Esophagus muscularis mucosa (tissue), 4 donors: ENCODE measurements at places on chromosomes 12 and 14.

DNA sequence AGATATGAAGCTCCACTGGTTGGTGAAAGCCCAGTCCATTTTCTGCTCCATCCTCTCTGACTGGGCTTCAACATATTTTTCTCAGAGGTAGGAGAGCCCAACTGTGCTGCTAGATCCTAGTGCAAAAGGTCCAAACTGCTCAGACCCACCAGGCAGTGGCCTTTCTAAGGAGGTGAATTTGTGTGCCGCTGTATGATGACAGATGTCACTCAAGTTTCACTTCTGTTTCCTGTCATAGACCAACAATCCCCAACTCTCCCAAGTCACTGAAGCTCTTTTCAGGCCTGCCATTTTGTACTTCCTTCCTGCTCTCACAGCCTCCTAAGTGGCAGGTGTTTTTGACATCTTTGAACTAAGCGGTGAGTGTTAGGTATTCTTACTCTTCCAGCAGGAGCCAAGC, 16.4 kb upstream of the RNASE4 start:
- no peak for DNase-seq

DNA sequence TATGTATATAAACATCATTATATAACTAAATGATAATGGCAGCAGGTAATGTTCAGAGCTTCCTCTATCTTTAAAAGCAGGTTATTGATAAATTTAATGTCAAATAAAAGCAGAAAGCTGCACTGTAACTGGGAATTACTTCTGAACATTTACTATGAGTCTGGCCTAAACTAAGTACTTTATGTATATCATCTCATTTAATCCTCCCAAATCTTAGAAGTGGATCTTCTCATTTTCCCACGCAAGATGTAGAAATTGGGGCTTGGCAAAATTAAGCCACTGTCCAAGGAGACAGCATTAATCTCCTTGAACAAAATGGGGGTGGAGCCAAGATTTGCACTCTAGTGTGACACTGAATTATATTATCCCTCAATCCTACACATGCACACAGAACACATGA, 5.7 kb downstream of the NIN start:
- peak; percentile 26 for DNase-seq

GRCh38 chr14:103739466-103739792, 23.8 kb downstream of the ZFYVE21 start:
- no peak for DNase-seq

GRCh38 chr14:102255401-102256190, 49.4 kb downstream of the MOK start:
- DNase-seq, result no peak

GRCh38 chr14:77347751-77348150, 26.9 kb downstream of the GSTZ1 start:
- no peak for DNase-seq

GRCh38 chr12:129641926-129642325, 261.9 kb downstream of the TMEM132D start:
- DNase-seq, result no peak

DNA sequence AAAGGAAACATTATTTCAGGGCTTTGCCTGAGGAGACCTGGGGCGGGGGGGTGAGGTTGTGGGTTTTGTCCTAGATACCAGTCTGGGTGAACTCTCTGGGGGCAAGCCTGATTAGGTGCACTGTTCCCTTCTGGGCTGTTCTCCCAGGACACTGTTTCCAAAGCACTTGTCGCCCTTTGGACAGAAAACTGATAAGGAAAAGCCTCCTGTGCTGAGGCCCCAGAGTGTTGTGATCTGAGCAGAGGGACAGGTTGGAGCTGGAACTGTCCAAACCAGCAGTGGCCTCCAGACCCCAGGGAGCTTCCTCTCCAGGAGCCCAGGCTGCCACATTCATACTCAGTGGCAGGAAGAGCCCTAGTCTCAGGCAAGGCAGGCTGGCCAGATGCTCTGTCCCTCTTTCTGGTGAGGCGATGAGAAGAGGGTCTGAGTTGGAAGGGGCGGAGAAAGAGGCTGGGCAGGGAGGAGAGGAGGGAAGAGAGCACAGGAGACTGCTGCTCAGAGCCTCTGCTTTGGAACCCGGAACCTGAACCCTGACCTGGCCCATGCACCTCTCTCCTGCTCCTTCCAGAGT, 1.9 kb downstream of the GALNT16 start:
- DNase-seq, result no peak

DNA sequence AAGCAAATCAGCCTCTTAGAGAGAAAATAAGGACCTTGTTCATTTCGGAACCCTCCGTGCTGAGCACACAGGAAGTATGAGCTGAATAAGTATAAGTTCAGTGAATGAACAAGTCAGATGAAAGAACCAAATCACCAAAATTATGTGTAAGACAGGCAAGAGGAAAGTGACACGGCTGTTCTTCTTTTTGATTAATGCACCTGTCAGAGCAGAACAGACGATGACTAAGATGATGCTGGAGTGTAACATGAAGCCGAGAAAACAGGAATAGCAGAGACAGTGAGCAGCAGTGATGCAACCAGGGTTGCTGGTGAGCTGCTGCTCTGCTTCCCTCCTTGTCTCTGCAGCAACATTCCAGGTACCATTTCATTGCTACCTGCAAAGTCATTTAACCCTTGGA, 861.1 kb downstream of the GALC start:
- no peak for DNase-seq

- peak; percentile 94 for DNase-seq
Measured at GRCh38 chr12:3218228-3219171, 141.3 kb downstream of the TSPAN9 start.

- no peak for DNase-seq
Measured at GRCh38 chr12:125882141-125882540, 816.9 kb downstream of the AACS start.

DNA sequence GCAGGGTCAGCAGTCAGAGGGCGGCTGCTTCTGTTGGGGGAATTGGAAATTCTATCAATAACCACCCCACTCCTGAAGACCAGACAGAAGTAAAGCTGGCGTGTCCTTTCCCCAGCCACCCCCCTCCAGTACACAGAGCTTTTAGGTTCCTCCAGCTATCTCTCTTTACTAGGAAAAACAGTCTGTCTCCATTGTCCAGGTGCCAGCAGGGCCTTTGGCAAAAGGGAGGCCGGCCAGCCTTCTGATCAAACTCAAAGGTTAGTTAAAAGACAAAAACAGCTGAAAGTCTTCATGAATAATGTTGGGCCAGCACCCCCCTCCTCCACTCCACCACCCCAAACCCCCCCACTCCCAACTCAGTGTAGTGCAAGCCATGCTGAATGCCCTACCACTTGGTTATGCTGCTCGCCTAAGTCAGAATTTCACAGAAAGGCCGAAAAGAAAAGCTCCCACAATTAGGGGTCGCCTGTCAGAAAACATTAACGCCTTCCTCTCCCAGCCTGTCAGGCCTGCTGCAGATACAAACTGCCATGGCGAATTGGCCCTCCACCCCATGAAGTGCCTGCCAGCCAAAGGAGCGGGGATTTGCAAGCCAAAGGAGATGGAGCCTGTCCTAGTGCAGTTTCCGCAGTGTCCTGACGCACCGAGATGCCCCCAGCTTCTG, 8.9 kb downstream of the ASCL1 start:
- DNase-seq, result no peak

- DNase-seq, result no peak
Measured at GRCh38 chr14:59352961-59353360, 112.2 kb downstream of the GPR135 start.

DNA sequence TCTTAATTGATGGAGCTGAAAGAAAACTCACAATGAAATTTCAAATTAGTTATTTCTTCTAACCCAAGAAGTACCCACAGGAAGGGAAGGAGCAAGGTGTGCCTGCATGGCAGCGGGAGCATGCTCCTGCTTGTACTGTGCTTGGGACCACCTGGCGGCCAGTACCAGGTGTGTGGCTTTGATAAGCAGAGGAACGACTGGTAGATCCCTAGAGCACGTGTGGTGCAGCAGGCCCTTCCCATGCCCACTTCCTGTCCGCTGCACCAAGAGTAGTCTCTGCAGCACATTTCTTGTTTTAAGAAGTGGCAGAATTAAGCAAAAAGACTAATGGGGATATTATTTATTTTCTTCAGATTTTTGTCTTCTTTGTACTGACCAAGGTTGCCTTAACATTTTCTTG, 122.3 kb upstream of the ATF1 start:
- no peak for DNase-seq

DNA sequence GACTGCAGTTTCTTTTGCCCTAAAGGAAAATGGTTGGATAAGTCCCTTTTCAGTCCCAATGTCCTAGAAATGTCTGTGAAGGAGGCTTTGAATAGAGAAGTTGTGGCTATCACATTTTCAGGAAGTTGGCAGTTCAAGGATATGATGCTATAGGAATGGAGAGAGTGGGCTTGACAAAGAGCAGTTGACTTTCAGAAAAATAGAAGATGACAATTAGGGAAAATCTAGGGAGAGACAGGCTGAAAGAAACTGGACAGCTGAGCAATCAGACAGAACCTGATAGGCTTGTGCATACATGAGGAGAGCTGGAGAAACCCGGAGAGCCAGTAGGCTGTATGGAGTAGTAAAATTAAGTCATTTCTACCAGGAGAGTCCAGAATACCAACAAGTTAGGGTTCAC, 50.5 kb downstream of the LMNTD1 start:
- DNase-seq, result no peak

DNA sequence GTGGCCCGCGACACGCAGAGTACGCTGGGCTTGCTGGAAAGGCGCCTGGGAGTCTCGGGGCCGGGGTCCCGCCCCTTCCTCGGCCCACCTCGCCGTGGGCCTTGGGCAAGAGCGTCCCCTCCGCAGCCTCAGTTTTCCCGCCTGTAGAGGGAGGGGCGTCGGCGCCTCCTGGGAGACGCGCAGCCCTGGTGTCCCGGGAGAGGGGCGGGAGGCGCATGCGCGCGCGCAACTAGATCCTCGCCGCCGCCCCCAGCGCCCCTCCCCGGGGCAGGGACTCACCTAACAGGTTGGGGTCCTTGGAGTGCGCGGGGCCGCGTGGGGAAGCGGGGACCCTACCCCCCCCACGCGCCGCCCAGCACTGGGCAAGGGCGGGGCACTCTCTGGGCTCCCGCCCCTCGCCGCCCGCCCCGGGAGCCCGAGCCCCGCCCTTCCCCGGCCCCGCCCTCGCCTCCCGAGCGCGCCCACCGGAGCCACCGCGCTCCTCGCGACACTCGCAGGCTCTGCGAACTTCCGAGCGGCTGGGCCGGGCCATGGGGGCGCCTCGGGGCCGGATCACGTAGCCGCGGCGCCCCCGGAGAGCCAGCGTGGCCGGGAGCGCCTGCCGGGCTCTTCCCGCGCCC, at the start of gene KIF26A:
KIF26A (plus strand) TSS at position 490 of the 620 bp plus-strand sequence. CDS start 136 bp downstream, outside the sequence.
- DNase-seq, result no peak

GRCh38 chr12:12427568-12427967, 70.7 kb downstream of the BORCS5 start:
- DNase-seq, result no peak

DNA sequence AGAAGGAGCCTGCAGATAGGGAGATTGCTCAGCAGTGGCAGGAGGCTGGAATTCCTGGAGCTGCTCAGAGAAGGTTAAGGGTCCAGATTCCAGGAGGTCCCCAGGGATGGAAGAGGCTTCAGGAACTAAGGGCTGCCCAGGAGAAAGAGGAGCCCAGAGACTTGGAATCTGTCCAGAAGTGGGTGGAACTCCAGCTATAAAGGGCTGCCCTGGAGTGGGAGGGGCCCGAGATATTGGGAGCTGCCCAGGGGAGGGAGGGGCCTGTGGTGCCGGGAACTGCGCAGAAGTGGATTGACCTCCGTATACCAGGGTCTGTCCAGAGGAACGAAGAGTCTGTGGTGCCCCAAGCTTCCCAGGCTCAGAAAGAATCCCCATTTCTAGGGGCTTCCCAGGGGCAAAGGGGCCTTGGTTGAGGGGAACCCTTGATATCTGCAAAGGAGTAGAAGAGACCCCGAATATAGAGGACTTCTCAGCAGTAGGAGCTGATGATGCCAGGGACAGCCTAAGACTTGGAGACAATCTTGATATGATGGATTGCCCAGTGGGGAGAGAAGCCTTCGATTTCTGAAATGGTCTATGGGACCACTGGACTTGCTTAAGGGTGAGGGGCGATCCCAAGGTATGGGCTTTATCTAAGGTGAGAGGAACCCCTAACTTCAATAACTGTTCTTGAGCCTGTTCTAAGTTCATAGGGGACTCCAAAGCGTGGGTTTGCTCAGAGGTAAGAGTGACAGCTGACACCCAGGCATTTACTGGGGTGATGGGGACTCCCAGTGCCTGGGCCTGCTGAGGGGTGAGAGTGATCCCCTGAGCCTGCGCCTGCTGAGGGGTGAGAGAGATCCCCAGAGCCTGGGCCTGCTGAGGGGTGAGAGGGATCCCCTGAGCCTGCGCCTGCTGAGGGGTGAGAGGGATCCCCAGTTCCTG, 45.0 kb downstream of the FAM186A start:
- DNase-seq, result no peak

DNA sequence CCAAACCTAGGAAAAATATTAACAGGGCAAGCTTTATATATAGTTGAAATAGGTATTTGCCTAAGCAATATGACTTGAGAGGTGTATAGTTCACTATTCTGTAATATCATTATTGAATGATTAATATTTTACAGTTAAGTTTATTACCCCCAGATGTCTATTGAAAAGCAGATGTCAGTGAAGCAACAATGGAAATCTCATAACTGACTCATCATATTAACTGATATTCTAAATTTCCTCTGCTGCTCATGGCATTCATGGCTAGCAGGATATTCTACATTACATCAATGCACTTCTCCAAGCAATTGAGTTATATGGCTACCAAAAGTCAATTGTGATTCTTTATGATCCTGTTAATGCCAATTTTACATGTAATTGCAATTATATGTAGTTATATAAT, 9.7 kb upstream of the MAGOHB start:
- DNase-seq, result no peak

DNA sequence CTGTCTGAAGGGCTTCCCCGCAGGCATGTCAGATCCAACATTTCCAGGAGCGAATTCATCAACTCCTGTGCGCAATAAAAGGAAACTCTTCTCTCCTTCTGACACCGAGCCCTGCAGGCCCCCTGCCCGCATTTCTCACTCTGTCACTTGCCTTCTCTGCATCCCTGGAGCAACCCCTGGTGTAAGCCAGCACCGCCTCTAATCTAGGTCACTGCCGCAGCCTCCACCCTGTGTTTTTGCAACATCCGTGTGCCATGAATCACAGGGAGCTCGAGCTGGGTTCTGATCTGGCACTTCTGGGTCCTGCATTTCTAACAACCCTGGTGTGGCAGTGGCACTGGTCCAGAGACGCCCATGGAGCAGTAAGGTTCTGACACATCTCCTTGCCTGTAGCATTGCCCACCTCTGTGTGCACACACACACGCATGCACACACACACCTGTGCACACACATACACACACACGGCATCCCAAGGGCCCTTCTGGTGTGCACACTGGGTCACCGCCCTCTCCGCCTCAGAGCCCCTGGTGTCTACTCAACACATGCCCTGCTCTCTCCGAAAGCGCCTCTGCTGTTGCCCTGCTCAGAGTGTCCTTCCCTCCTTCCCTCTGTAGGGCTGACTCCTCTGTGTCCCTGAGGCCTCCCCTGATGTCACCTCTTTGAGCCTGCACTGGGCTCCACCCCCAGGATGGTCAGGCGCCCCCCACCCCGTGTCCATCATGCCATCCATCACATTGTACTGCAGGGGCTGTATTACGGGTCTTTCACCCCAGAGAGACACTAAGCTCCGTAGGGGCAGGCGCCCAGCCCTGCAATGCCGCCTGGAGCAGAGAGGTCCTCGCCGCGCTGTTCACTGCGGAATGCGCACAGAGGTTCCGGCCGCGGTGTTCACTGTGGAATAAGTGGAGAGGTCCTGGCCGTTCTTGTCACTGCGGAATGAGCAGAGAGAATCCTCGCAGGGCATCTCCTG, 111.4 kb upstream of the SFSWAP start:
- DNase-seq, result no peak

- no peak for DNase-seq
Measured at GRCh38 chr12:76890151-76891143, 11.6 kb upstream of the CSRP2 start.
